ENCODE measurements at places on chromosomes 4 and X.
A peak's percentile ranks its signal among the peaks of the same experiment; 100 is the strongest.

GRCh38 chrX:119453202-119453601, 15.0 kb upstream of the SLC25A5 start:
- DNase-seq: no peak

DNA sequence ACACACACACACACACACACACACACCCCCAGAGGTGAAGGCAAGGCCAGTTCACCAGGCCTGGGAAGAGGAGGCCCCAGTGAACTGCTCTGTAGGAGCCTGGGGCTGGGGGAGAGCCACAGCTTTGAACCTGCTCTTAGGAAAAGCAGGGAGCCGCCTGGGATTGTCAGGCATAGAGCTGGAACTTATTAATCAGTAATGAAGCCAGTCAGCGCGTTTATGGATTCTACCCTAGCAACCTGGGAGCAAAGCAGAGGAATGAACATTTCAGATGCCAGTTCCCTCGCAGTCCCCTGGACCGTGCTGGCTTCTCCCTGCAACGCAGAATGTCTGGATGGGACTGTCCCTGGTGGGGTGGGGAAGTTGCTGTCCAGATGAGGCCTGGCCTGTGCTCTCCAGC, 45.3 kb upstream of the DDX3X start:
- no peak for DNase-seq

DNA sequence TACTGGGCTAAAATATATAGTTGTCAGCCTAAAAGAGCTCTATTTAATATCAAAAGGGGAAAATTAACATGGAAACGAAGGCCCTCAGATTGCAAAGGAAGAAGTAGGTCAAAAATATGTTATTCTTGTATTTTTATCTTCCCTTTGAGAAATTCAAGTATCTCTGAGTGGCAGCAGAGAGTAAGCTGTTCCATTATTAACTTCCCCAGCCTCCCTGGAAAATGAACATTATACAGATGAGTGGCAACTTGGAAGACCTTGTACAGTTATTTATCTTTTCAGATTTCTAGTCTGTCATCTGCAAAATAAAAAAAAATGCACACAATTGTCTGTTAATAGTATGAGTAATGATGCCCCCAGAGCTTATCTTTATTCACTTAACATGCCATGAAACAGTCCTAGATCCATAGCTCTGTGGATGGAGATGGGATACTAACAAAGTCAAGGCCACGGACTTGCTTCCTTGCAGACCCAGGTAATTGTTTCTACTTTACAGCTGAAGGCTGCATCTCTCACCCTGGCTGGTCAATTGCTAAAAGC, 93.0 kb downstream of the CORIN start:
- DNase-seq: no peak

DNA sequence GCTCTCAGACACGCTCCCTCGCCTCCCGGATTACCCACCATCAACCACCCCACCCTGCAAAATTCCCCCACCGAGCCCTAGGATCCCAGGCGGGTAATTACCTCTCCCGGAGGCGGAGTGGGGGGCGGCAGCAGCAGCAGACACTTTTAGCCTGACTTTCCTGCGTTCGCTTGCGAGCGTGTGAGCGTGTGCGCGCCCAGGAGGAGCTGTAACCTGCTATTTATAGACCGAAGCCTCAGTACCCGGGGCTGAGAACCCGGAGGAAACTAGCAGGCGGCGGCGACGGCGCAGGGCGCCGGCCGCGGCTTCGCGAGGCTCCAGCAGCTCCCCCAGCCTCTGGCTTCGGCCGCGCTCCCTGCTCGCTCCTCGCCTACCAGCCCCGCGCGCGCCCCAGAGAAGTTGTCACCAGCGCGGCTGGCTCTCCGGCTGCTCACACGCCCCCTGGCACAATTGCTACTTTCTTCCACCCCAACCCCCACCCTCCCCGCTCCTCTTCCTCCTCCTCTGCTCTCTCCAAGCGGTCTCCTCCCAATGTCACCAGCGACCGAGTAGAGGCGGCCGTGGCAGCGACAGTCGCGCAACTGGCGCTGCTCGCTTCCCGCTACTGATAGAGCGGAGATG, at the start of gene INPP4B:
Gene INPP4B (minus strand): TSS at position 194 of the 621 bp plus-strand sequence.
- peak; percentile 17 for DNase-seq

GRCh38 chr4:77151241-77151640, 5.8 kb upstream of the CCNG2 start:
- no peak for DNase-seq

- no peak for DNase-seq
Observed at GRCh38 chrX:69424161-69424560, 80.0 kb upstream of the NALF2 start.

DNA sequence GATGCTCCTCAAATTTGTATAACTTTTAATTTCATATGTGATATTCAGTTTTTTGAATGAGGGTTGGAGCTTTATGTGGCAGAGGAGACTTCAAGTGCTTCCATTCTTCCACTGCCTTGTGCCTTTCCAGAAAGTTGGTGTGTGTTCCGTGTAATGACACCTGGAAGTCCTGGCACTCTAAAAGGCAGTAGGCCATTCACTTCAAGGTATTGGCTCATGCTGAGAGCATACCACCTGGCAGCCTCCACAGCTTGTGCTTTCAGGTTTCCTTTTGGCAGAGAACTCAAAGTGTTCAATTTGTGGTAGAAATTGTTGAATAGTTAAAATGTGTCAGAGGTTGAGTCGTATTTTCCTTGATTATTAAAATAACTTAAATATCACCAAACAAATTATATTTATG, 49.6 kb downstream of the GRIA2 start:
- no peak for DNase-seq

DNA sequence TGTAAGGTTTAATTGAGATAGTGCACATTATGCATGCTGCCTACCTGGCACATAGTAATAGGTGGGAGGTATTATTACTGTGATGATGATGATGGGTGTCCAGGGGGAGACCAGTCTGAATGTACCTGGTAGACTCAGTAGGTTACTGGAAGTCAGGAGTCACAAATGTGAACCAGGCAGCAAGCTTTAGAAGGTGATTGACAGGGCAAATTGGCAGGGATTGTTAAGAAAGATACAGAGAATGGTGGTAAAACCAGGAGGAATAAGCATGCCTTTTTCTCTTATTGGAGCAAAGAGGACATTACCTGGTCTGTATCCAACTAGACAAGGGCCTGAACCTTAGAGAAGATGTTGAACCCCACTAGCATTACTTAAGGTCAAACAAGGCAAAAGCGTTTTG, 108.1 kb downstream of the ANXA3 start:
- no peak for DNase-seq

- DNase-seq: no peak
Observed at GRCh38 chr4:137700072-137700471, 167.8 kb upstream of the PCDH18 start.
